ENCODE measurements at places on chromosomes 5 and 9.

- DNase-seq, result no peak
Observed at GRCh38 chr5:1495525-1495897, 28.2 kb downstream of the LPCAT1 start.

DNA sequence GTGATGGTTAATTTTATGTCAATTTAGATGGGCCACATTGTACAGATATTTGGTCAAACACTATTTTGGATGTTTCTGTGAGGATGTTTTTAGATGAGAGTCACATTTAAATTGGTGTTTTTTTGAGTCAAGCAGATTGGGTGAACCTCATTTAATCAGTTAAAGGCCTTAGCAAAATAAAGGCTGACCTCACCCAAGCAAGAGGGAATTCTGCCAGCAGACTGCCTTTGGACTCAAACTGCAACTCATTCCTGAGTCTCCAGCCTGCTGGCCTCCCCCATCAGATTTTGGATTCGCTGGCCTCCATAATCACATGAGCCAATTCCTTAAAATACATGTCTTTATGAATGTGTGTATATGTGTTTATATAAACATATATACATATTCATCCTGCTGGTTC is 282.7 kb upstream of the POU5F2 start:
- DNase-seq, result no peak

DNA sequence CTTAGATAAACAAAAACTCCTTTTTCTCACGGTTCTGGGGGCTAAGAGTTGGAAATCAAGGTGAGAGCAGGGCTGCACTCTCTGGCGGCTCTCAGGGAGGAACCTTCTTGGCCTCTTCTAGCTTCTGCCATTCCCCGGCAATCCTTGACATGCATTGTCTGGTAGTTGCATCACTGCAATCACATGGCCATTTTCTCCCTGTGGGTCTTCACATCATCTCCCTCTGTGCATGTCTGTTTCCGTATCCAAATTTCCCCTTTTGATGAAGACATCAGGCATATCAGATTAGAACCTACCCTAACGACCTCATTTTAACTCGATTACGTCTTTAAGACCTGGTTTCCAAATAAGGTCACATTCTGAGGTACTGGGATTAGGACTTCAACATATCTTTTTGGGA is 129.2 kb upstream of the MAN2A1 start:
- DNase-seq, result no peak

DNA sequence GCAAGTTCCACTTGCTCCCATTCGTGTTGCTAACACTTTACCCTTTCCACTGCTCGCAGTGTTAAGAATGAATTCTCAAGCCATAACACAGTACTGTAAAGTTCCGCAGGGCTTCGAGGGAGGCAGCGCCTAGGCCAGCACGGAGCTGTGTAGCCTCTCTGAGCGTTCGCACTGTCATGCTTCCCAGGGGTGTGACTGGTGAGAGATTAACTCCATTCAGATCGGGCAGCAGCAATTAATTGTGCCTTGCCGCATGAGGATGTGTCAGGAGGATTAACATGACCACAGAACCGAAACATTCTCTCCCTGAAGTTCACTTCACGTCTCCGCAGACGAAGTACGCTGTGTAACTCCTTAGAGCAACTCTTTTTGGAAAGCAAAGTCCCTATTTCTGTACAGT is 23.2 kb downstream of the ZBTB34 start:
- DNase-seq, result no peak

- DNase-seq, result no peak
Observed at GRCh38 chr9:16348531-16348930, 521.9 kb downstream of the BNC2 start.

- peak; percentile 90 for DNase-seq
Observed at GRCh38 chr5:180071531-180072255, at the start of gene RNF130. TSS of gene RNF130 (minus strand) at chr5:180071759. CDS start at chr5:180071702, 57 bp downstream.

DNA sequence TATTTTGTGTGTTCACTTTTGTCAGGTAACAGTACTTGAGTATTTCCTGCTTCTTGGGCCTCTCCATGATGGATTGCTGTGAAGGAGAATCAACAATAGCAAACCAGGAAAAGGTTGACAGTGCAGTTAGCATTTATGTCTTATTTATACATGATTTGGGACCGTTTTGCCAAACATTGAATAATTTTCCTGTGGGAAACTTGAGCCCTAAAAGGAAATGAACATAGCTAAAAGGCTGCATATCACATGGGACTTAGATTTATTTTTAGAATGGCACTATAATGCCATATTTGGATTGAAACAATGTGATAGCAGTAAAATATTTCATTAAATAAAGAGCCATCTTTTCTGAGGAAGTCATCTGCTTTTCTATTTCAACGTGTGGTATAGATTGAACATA is 15.3 kb downstream of the GPR21 start:
- DNase-seq, result no peak

GRCh38 chr9:79672236-79672635 is 100.5 kb downstream of the TLE4 start:
- no peak for DNase-seq

DNA sequence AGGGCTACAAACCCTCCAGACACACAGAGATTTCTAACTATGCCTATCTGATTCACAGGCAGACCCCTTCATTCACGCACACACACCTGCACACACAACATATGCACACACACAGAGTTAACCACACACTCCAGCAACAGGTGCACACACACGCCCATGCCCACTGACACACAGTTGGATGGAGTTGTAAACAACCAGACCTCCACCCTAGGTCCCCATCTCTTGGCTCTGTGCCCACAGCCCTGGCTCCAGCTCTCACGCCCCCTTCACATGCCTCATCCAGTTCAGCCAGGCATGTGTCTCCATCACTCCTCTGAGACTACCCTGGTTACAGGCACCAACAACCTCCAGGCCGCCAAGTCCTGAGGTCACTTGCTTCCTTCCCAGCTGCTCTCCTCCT is 61.1 kb downstream of the PSD2 start:
- DNase-seq, result no peak

- DNase-seq, result no peak
Observed at GRCh38 chr5:74240783-74241750, 399.5 kb downstream of the ENC1 start.

GRCh38 chr5:71924980-71925379 is 182.3 kb upstream of the MAP1B start:
- no peak for DNase-seq

DNA sequence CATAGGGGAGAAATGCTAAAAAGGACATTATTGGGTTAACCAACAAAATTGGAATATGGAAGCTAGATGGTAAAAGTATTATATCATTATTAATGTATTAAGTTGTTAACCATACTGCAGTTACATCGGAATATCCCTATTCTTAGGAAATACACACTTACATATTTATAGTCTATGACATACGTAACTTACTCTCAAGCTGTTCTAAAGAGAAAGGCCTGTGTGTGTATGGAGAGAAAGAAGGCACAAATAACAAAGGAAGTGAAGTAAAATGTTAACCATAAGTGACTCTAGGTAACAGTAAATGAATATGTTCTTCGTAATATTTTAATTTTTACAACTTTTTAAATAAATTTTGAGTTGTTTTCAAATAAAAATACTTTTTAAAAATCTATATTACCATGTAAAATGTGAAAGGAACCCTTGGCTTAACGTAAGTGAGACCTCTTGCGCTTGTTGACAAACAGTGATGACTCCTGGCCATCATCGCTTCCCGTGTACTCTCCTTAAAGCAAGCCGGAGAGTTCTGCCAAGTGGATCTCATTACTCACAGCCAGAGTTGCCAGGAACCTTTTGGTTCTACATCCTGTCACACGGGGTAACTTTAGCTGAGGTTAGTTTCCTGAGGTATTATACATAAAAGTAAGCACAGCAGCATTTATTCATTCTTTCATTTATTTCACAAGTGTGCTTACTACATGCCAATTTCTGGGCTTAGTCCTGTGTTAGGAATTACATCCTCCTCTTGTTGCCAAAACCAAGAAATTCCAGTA is 165.4 kb downstream of the EPB41L4A start:
- no peak for DNase-seq

GRCh38 chr5:56480705-56481427 is 247.7 kb upstream of the ANKRD55 start:
- DNase-seq, result peak; percentile 28

DNA sequence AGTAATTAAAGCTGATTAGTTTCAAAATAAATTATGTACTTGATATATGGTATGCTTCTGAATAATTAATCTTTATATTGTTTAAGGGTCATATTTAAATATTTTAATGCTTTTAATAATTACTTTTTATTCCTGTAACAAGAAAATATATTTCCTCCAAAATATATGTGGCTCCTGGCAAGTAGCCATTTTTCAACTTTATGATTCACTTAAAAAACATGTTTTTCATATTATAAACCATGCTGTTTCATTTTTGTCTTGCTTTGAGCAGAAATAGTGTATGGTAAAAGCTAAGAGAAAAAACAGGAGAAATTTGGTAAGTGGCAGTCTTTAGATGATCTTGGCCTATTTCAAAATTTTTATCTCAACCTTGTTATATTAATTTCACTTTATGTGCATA is 14.6 kb downstream of the SPATA9 start:
- no peak for DNase-seq

- DNase-seq, result no peak
Observed at GRCh38 chr5:72559866-72560766, 52.9 kb upstream of the ZNF366 start.

- DNase-seq, result no peak
Observed at GRCh38 chr9:24698881-24699518, 153.3 kb upstream of the IZUMO3 start.

DNA sequence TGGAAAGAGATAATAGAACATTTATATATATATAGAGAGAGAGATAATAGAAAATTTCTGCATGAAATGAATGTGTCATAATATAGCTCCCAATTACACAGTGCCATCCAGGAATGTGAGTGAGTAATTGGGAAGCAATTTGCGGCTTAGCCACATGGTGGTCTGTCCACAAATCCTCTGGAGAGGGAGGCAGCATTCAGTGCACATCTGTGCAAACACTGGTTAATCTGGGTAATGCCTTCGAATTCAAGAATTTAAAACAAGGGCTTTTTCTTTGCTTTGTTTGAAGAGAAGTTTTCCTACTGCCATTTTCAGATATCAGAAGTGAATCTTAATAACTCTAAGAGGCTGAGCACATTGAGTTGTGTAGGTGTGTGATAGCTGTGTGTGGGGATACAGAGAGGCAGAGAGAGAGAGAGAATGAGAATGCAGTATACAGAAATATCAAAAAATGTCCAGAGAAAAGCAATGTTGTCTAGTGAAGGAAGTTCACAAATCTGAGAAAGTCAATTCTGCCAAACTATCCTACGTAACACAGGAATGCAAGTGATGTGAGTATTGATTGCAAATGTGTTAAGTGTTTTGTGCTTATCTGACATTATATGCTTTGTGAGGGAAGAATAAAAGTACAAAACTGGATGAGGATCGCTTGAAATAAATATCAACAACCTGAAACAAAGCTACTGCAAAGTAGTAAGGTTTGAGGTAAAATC is 134.6 kb downstream of the EDIL3 start:
- DNase-seq, result no peak

DNA sequence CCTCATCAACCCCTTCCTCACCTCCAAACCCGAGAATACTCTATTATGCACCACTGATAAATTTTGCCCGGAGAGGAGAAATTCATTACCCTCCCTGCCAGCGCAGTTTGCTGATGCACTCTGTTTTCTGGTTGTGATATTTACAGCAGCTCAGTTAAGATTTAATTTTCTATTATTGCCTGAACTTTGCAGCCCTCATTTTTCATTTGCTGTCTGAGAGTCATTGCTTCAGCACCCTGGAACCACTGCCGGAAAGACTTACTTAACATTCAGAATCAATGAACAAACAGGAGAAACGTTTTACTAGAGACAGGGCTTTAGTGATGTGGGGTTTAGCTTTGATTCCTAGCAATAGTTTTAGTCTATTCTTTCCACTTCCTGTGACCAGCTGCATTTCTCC is 56.7 kb upstream of the MAMDC2 start:
- DNase-seq, result no peak

DNA sequence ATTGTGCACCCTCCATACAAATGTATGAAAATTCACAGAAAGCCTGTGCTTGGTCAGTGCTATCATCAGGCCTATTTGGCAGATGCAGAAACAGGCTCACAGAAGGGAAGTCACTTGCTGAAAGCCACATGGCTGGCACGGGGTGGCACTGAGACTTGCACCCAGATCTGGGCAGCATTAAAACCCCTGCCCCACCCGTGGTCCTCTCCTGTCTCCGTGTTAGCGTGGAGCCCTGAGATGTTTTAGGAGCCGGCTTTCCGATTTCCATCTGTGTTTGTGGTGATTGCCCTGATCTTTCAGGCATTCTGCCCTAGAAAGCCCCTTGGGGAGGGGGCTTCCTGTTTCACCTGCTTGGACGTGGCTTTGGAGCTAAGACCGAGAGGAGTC is 102.2 kb upstream of the IER5L start:
- DNase-seq, result no peak

DNA sequence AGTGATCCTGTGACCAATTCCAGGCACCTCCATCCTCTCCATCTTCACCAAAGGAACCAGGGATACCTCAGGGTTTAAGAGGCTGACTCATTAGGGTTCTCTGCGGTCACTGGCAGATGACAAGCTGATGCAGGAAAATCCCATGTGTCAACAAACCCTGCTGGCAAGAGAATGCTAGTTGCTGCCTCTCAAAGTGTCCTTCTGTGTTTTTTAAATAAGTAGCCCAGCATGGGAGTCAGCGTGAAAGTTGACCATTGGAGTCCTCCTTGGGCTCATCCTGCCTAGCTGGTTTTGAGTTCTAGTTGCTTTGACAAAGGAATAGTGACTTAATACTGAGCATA is 200.2 kb downstream of the SLIT3 start:
- no peak for DNase-seq

DNA sequence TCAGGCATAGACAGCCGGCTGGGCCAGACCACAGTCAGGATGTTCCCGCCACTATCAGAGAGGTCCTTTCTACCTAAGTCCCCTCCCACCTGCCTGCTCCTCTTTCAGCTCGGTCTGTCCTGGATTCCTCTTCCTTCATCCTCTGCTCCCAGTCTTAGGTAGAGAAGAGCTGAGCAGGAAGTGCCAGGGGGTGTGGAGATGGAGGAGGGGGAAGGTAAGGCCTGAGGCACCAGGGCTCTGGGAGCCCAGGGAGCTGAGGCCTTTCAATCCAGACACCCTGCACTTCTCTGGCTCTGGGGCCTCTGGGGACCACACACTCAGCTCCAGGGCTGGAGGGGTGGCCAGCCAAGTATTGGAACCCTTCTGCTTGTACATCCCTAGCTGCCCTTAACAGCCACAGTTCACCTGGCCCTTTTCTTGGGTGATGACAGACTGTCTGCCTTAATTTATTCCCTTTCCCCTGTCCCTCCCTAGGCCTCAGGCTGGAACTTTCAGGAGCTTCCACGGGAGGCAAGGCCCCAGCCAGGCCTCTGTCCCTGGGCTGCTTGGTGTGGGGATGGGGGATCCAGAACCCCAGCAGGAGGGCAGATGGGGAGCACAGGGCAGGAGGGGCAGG is 15.6 kb downstream of the IRF1 start:
- no peak for DNase-seq

GRCh38 chr9:129549139-129549538 is 71.8 kb downstream of the C9orf50 start:
- DNase-seq, result no peak
